Activated T-cell treated with anti-CD3 and anti-CD28 coated beads, Interleukin-2, amount 50 U/mL, for 1 hour (primary cell): ENCODE measurements at places on chromosomes 3 and 15.

DNA sequence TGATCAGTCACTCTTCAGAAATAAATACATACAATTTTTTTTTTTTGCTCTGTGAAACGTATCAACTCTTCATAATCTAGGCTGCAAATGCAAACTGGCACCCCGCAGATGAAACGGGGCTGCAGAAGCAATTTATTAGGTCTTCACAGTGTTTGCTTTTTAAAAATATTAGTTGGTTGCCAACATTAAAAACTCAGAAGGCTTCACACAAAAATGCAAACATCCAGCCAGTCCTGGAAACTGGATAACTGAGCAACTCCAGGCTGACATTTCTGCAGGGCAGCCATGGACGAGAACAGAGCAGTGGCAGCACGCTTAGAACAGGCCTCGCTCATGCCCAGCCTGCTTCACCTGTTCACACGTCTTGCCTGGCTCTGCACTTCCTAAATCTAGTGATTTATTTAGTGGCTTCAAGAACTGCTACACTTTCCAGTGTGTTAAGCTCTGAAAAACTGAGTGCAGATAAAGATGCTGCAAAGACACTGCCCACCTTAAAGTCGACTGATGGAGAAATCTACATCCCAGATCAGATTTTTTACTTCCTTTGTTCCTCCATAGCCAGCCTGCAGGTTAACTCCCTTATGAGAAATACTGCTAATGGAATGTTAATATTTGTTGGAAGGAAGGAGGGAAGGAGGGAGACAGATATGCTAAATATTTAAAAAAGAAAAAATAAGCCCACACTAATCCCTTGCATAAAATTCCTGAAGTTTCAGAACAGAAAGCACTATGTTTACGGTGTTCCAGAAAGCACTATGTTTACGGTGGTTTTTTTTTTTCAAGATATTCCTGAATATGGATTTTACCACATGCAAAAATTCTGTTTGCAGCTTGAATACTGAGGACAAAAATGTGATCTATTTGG lies 53.6 kb downstream of the SETMAR start:
- DNase-seq = no peak

DNA sequence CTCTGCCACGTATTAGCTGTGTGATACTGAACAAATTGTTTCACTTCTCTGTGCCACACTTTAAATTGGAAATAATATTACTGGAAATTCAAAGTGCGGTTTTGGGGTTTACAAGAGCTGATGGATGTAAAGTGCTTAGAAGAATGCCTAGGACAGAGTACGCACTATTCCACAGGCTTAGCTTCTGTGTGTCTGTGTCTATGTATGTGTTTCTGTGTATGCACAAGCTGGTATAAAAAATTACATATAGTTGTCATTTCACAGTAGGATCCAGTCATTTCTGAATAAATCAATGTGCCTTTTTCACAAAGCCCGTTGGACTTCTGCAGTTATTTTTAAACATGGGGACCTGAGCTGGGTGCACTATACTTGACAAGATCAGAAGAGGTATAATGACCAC lies 370.4 kb downstream of the TUSC7 start:
- DNase-seq = no peak

DNA sequence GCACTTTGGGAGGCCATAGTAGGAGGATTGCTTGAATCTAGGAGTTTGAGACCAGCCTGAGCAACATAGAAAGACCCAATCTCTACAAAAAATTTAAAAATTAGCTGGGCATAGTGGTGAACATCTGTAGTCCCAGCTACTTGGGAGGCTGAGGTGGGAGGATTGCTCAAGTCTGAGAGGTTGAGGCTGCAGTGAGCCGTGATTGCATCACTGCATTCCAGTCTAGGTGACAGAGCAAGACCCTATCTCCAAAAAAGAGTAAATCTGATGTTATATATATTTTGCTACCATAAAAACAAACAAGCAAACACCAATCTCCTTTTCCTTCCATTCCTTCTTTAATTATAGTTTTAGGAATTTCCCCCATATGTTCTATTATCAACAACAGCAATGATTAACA lies 74.2 kb upstream of the RNU6-1 start:
- DNase-seq = no peak

- no peak for DNase-seq
Observed at GRCh38 chr3:188236271-188236670, 82.3 kb downstream of the LPP start.

DNA sequence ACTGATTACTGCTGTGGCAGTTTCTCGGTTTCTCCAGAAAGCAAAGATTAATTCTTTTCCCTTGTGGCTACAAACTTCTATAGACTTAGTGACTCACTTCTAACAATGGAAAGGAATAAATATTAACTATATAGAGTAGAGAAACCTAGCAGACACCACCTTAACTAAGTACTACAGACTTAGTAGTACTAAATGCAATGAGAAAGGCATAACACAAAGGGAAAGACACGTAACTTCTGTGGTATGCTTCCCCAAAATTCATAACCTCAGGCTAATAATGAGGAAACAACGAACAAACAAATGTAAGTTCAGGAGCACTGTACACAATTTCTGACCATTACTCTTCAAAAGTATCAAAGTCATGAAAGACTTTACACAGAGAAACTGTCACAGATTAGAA lies 31.2 kb downstream of the ATG3 start:
- DNase-seq = no peak

GRCh38 chr3:159751752-159752151 lies 236.9 kb upstream of the IL12A start:
- no peak for DNase-seq

- no peak for DNase-seq
Observed at GRCh38 chr3:16999161-16999560, 114.4 kb downstream of the PLCL2 start.

- no peak for DNase-seq
Observed at GRCh38 chr3:43948013-43948412, 257.3 kb downstream of the ABHD5 start.

GRCh38 chr15:62777671-62778070 lies 264.9 kb upstream of the TPM1 start:
- no peak for DNase-seq

DNA sequence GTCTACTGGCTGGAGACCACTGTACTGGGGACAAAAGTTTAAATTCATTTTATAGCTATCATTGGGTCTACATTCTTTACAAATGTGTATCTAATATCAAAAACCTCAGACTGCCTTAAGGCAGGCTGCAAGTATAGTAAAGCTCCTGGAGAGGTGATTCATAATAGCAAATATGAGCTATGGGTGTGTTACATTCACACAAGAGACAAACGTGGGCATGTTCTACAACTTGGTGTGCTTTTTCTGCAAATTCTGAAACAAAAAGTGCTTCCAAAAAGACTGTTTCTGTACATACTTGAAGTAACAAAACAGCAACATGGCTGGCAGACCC lies 1101.4 kb downstream of the ROBO1 start:
- DNase-seq = no peak

DNA sequence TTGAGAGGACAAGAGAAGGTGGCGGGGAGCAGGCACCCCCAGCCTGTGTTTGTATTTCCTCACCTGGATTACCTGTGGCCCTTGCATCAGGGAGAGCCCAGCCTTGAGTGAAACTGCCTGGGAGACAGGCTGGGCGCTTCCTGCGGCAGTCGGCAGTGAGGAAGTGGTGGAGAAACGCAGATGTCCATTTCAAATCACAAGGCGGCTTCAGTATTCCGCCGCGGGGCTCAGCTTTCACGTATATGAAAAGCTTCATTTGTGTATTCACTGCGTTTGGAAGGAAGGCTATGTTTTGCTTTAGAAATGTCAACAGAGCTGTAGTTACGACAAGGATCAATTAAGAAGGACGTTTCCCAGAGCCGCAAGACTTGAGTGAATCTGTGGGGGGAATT lies 167.4 kb upstream of the CTDSPL start:
- no peak for DNase-seq

- DNase-seq = no peak
Observed at GRCh38 chr15:27743638-27744037, 355.5 kb downstream of the OCA2 start.

DNA sequence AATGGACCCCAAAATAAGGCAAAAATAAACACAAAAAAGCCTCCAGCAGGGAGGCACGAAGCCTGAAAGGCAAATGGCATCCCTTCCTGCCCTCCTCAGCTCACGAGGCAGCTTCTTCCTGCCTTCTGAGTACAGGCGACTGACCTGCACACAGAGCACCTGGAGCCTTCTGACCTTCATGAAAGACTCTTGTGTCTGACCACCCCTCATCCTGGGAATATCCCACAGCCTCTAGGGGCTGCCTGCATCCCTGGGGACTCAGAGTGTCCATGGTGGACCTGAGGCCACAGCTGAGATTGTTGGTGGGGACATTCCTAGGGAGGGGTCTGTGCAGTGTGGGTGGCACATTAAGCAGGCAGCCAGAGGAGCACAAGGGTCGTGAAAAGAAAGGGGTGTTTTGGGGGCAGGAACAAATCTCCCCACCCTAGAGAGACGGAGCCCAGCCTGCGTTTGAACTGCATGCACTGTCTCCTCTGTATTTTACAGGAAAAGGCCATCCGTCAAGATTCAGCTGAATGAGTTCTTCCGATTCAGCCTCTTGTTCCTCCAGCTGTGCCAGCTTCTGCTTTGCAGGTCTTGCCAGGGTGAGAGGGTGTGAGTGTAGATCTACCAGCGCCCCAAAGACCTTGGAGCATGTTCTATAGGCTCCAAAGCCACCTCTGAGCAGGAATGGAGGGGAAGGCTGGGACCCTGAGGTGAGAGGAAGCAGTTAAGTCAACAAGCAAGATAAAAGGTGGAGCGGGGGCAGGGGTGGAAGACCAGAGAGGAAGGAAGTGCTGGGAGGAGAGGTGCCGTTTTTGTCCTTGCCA lies 80.4 kb upstream of the MEF2A start:
- DNase-seq = no peak

- DNase-seq = no peak
Observed at GRCh38 chr15:70907784-70908471, 15.3 kb downstream of the LRRC49 start.

DNA sequence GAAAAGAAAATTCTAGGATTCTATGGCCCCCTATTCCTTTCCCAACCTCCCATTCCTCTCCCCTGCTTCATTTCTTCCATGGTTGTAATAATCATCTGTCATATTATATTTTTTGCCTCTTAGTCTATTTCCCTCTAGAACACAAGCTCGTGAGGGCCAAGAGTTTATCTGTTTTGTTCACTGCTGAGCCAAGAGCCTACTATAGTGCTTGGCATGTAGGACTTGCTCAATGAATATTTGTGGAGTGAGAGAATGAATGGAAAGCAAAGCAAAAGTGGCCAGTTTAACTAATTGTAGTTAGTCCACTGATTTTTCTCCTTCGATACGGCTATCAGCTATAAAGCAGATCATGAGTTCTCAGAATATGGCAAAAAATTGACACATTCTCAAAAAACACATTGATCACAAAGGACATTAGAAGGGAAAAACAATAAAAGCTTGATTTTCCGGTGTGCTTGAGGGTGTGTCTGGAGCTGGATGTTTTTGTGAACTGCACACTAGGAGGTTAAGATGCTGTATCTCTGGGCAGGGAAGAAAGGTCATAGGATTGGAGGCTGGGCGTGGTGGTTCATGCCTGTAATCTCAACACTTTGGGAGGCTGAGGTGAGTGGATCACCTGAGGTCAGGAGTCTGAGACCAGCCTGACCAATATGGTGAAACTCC lies 25.0 kb upstream of the CTSH start:
- no peak for DNase-seq

DNA sequence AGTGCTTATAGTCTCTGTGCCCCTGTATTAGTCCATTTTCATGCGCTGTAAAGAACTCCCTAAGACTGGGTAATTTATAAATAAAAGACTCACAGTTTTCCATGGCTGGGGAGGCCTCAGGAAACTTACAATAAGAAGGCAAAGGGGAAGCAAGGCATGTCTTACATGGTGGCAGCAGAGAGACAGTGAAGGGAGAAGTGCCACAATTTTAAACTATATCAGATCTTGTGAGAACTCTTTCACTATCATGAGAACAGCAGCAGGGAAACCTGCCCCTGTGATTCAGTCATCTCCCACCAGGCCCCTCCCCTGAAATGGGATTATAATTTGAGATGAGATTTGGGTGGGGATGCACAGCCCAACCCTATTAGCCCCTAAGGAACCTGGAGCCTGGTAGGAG lies 243.2 kb downstream of the EDEM1 start:
- DNase-seq = no peak

- DNase-seq = no peak
Observed at GRCh38 chr3:178655488-178655887, 119.3 kb downstream of the KCNMB2 start.

DNA sequence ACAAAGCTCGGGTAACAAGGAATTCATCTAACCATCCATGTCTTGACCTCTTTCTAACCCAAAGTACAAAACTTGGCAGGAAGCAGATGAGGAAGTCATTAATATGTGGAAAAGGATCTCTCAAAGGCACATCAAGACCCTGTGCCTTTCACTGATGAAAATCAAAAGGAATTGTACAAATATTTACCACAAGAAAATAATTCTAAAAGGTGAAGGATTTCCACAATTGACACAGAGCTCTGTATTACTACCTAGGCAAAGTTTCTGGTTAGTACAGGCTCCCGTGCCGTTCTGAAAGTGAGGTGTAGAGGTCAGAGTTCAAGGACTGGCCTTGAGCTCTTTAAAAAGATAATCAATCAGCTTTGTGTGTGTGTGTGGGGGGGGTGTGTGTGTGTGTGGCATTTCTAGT lies 239.7 kb upstream of the ICE2 start:
- DNase-seq = no peak
